ENCODE measurements at places on chromosomes 2 and 18.

GRCh38 chr2:45178359-45178758 lies 169.1 kb upstream of the SIX2 start:
- DNase-seq = no peak

GRCh38 chr2:217930761-217931563 lies 71.8 kb downstream of the TNS1 start:
- no peak for DNase-seq

DNA sequence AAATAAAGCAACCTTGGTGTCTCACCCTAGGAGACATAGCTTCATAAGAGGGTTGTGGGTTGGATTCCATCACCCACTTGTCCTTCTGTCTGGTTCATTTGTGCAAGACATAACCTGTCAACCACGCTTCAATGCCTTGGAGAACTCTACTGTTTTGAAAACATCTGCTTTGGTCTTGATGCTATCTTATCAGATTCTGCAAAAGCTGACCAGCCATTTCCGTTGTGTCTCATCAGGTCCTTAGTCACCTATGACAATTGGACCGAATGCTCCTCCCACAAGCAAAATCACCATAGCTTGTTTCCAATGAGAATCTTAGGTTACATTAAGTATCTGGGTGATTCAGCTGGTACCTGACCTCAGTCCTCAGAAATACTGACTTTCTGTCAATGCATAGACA lies 35.4 kb downstream of the STAT4 start:
- DNase-seq = no peak

- peak; percentile 70 for DNase-seq
Measured at GRCh38 chr2:188512456-188512855, 220.8 kb downstream of the GULP1 start.

- peak; percentile 89 for DNase-seq
Measured at GRCh38 chr18:2958819-2959298, 54.1 kb downstream of the LPIN2 start.

GRCh38 chr2:113230531-113230930 lies 48.2 kb downstream of the PAX8 start:
- DNase-seq = no peak

- no peak for DNase-seq
Measured at GRCh38 chr2:169661265-169661664, 32.9 kb downstream of the CFAP210 start.

DNA sequence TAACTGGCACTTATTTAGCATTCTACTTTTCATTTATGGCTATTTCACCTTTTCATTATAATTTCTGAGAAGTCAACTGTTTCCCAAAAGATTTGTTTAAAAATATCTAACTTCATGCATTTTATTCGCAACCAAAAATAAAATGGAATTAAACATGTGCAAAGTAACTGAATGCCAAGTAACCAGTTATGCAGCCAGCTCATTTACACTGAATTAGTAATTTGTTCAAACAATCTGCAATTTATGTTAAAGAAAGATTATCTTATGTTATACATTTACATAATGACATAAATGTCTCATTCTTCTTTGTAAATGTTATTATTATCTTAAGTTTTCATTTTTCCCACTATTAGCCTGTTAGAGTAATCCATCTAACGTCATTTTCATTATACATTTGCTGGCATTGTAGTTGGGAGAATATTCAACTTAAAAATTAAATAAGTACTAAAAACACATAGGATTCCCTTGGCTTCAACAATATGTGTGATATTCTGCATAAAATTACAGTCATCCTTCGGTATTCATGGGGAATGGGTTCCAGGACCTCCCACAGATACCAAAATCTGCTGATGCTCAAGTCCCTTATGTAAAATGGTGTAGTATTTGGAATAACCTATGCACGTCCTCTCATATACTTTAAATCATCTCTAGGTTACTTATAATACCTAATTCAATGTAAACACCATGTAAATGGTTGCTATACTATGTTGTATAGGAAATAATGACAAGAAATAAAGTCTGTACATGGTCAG lies 43.7 kb upstream of the STAM2 start:
- no peak for DNase-seq

GRCh38 chr2:218003981-218004419 lies 1.2 kb upstream of the TNS1 start:
- DNase-seq = peak; percentile 48

DNA sequence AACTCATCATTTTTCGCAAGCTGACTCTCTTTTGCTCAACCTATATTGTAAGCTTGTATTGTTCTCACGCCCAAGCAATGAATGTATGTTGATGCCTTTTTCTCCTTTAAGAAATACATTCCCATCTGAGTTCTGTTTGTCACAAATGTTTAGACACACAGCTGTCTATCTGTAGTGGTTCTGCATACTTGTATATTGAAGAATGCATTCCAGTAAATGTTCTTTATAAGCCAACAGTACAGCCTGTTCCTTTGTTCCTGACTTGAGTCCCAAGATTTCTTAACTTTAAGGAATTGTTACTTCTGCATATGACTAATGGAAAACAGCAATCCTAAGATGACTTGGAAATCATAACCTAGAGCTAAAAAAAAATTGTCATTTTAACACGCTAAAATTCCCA lies 849.1 kb upstream of the POU3F3 start:
- no peak for DNase-seq

- DNase-seq = no peak
Measured at GRCh38 chr18:56319953-56320352, 318.4 kb downstream of the TXNL1 start.

GRCh38 chr2:15932394-15933183 lies 7.8 kb upstream of the MYCN start:
- DNase-seq = no peak

GRCh38 chr2:3009483-3009882 lies 368.1 kb downstream of the EIPR1 start:
- no peak for DNase-seq

DNA sequence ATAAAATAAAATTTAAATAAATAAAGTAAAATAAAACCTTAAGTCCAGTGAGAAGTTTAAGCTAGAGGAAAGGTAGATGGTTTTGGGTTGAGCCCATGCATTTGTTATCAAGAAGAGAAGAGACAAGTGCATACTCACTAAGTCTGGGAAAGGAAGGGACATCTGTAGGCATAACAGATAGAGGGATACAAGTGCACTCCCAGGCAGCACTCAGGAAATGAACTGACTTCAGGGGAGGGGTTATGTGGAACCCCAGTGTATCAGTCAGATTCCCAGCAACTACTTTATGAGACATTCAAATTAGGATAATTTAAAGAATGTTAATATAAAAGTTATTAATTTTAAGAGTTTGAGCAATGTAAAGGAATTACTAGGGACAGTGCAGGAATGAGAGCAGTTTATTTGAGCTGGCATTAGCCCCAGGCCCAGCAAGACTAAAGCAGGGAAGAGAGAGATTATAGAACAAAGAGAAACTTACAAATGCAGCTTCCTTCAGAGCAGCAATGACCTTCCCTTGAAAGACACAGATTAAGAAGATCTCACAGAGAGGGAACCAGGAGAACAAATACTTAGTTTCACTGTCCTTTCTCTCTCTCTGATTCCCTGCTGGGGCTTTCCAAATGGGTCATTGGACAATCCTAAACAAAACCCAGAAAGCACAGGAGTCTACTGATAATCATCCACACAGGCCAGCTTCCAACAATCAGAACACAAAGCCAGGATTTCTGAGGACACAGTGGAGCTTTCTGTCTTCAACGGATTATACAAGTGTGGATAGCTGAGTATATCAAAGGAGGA lies 109.7 kb downstream of the ERBB4 start:
- no peak for DNase-seq

DNA sequence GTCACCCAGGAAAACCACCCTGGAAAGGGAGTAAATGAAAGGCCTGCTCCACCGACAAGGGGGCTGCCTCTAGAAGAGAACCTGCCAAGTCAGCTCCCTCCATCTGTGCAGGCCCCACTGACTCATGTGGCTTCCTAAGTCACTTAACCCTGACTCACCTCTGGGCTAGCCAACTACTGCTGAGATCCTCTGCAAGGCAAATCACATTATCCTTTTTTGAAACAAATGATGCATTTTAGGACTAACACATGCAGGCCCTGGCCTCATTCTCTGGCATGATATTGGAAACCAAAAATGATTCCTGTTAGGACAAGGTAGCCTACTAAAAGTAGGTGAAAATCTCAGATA lies 474.6 kb downstream of the EPHA4 start:
- peak; percentile 78 for DNase-seq

- DNase-seq = no peak
Measured at GRCh38 chr2:128797937-128798336, 479.3 kb upstream of the HS6ST1 start.

DNA sequence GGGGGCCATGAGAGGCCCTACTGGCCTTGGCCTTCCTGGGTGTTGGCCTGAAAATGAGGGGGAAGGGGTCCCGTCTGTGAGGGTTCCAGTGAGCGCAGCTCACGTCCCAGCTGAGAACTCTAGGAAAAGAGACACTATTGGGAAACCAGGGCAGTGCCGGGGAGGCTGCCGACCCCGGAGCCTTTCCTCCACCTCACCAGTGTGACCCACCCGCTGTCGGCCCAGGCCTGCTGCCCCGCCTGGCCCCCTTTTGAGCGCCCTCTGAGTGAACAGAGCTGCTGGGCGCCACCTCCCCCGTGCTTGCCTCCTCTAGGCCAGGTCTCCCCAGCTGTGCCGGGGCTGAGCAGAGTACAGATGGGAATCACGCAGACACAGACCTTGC lies 17.5 kb upstream of the ARHGEF4 start:
- DNase-seq = no peak

- DNase-seq = no peak
Measured at GRCh38 chr2:64137996-64138395, 6.2 kb downstream of the PELI1 start.

- DNase-seq = peak; percentile 8
Measured at GRCh38 chr2:221002101-221002685, 569.9 kb downstream of the EPHA4 start.

DNA sequence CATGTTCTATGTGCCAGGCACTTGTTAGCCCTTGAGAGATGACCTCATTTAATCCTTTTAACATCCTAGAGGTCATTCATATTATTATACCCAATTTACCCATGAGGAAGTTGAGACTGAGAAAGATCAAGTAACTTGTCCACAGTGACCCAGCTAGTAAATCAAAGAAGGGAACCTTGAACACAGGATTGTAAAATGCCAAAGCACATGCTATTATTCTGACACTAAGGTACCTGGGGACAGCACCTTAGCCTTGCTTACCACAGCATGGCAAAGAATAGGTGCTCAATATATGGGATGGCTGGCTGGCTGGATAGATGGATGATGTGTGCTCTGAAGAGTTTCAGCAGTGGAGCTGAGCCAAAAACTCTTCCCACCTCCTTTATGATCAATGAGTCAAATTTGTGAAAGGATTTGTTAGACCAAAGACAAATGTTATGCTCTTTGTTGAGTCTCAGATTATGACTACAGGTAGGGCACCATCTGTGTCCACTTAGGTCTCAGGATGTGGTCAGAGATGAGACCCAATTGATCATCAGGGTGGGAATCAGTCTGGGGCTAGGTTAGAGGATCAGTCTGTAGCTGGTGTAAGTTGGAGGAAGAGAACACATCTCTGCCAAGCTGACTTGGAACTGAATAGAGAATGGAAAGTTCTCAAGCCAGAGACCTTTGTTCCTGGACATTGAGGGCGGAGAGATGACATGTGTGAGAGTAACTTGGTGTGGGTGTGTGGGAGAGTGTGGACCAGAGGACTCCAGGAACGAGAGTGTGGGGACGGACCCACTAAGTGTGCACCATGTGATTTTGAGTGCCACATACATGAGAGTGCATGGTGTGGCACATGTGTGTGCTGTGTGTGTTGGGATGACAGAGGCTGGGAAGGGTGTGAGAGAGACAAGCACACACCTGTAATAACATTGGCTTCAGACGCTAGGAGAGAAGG lies 16.3 kb upstream of the PKDCC start:
- DNase-seq = no peak

- DNase-seq = no peak
Measured at GRCh38 chr2:148526509-148527346, 117.8 kb upstream of the EPC2 start.

- DNase-seq = peak; percentile 29
Measured at GRCh38 chr2:182018218-182018617, 32.6 kb downstream of the PPP1R1C start.

DNA sequence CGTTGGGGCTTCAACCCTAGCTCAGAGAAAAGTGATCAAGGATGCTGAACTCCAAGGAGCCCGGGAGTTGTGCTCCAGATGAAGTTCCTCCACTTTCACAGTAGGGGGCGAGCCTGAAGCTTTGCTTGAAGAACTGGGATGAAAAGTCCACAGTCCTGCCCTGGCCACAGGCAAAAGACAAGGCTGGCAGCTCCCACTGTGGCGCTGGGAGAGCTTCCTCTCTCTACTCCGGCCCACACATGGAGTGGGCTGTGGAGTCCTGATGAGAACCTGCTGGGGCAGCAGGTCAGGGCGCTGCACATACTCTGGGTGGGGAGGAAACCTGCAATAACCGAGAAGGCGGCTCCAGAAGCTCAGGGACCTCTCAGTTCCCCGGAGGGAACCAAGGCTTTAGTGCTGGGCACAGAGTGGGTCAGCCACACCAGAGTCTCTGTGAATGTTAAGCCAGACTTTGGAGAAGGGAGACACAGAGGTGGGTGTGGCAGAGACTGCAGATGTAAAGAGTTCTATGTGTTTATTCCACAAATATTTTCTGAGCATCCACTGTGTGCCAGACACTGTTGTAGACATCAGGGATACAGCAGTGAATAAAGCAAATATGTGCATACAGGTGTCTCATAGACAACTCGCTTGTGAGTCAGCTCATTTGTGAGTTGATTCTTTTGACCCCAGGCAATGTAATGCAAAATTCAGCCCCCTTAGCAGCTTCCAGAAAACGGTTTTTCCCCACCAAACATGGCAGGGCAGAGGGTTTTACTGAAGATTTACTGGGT lies 48.0 kb upstream of the MRPL33 start:
- peak; percentile 76 for DNase-seq

GRCh38 chr18:34720220-34720619 lies 10.1 kb downstream of the DTNA start:
- no peak for DNase-seq

DNA sequence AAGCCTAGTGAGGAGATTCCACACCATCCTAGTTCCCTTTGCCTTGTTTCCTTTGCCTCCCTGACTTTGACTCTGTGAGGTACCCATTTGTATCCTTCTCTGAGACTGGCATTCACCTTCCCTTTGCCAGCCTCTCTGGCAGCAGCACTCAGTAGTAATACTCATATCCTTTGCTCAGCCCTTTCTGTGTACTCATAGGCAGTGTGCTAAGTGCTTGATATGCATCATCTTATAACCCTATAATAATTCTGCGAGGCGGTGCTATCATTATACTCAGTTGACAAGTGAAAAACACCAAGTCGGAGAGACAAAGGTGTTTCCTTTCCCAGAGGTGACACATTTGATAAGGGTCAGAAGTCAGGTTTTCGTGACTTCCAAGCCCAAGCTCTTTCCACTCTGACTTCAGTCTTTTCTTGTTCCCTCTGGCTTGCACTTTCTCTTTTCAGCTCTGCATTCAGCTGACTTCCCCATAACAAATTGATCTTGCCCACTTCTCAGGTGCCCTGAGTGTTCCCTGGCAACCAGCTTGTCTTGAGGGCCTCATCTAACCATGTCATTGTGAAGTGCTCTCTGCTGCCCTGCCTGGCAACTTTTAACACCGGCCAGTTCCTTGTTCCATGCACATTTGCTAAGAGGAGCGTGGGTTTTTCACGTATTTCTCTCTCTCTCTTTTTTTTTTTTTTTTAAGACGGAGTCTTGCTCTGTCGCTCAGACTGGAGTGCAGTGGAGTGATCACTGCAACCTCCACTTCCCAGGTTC lies 94.5 kb upstream of the UPP2 start:
- no peak for DNase-seq
